ENCODE measurements at places on chromosomes 7 and 10.

DNA sequence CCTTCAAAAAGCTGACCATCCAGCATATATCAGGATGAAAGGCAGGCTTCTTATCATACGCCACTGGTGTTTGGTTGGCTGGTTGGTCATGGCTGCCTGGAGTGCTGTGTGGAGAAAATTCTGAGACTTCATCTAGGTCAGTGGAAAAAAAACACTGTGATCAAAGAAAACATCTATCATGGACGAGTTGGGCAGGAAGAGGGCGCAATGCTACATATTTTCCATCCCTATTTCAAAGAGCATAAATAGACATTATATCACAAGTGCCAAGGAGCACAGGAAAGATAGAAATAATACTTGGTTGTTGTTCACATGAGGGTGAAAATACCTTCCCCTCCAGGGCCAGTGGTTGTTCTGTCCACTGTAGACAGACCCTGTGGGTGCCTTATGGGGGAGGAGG, 128.4 kb upstream of the PLPP4 start:
- H3K36me3 ChIP-seq, result no peaks in the 10 kb centered on the region
- no peak overlapping the region for H3K4me3 ChIP-seq
- H3K4me1 ChIP-seq, result no peaks in the 10 kb centered on the region
- no peak overlapping the region for H3K27ac ChIP-seq

- peaks cover 18% of the 10 kb centered on the region for H3K27me3 ChIP-seq
- no peak overlapping the region for H3K27ac ChIP-seq
- DNase-seq, result peak; percentile 77
- peaks cover 2% of the 10 kb centered on the region for H3K4me1 ChIP-seq
- no peaks in the 10 kb centered on the region for H3K36me3 ChIP-seq
- no peak overlapping the region for H3K4me3 ChIP-seq
Observed at GRCh38 chr10:73886085-73886529, 11.8 kb upstream of the CAMK2G start.

- no peak for DNase-seq
- H3K4me1 ChIP-seq, result no peaks in the 10 kb centered on the region
- no peak overlapping the region for H3K27ac ChIP-seq
- no peaks in the 10 kb centered on the region for H3K36me3 ChIP-seq
- no peaks in the 10 kb centered on the region for H3K27me3 ChIP-seq
- H3K4me3 ChIP-seq, result no peak overlapping the region
Observed at GRCh38 chr10:120493411-120494312, 36.6 kb downstream of the PLPP4 start.

DNA sequence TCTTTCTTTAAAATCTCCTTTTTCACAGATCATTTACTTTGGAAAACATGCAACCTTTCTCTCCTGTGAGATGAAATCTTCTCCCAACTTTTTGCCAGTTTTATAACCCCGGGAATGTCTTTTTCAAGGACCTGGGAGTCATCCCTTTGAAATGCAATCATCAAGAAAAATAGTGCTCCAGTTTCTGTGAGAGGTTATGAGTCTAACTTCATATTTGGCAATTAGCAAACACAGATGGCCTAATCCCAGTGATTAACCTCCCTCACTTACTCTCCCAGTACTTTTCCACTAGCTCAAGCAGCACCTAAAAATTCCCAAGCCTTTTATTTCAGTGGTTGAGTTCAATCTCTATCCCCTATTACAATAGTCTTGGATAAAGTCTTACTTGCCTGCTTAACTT, 185.8 kb upstream of the TMEM106B start:
- no peaks in the 10 kb centered on the region for H3K4me1 ChIP-seq
- H3K27me3 ChIP-seq, result no peaks in the 10 kb centered on the region
- H3K27ac ChIP-seq, result no peak overlapping the region
- H3K36me3 ChIP-seq, result no peaks in the 10 kb centered on the region

DNA sequence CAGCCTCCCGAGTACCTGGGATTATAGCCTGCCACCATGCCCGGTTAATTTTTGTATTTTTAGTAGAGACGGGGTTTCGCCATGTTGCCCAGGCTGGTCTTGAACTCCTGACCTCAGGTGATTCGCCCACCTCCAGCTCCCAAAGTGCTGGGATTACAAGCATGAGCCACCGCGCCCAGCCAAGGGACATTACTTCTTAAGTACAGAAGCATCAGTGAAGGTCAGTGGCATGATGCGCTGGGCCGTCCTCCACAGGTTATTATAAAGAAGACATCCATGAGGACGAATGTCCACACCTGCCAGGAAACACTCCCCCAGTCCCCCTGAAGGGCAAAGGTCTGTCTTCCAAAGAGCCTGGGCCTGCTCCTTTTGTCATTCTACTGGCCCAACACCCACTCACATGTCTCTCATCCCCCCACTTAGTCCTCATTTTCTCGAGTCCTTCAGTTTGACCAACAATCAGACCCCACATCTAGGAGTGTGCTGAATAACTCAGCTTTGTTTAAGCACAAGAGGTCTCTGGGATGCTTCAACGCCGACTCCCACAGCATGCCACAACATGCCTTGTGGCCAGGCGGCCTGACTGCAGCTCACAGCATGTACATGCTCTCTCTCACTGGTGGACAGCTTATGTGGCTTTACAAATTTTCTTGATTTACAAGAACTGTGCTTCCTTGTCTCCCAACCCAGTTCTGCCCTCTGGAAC, 73.0 kb downstream of the CTBP2 start:
- H3K4me1 ChIP-seq, result no peaks in the 10 kb centered on the region
- H3K4me3 ChIP-seq, result no peak overlapping the region
- no peak overlapping the region for H3K27ac ChIP-seq
- DNase-seq, result no peak
- peaks cover 12% of the 10 kb centered on the region for H3K27me3 ChIP-seq

- H3K27me3 ChIP-seq, result no peaks in the 10 kb centered on the region
- H3K4me1 ChIP-seq, result peaks cover 54% of the 10 kb centered on the region
- DNase-seq, result no peak
- no peak overlapping the region for H3K27ac ChIP-seq
- H3K4me3 ChIP-seq, result no peak overlapping the region
Observed at GRCh38 chr7:17131983-17132655, 166.3 kb upstream of the AHR start.

GRCh38 chr10:79164075-79164474, 95.3 kb downstream of the ZMIZ1 start:
- H3K4me3 ChIP-seq, result no peak overlapping the region
- no peaks in the 10 kb centered on the region for H3K27me3 ChIP-seq
- H3K4me1 ChIP-seq, result no peaks in the 10 kb centered on the region
- no peak for DNase-seq
- no peaks in the 10 kb centered on the region for H3K36me3 ChIP-seq

- H3K27me3 ChIP-seq, result no peaks in the 10 kb centered on the region
- DNase-seq, result no peak
- H3K27ac ChIP-seq, result no peak overlapping the region
- H3K4me3 ChIP-seq, result no peak overlapping the region
Observed at GRCh38 chr7:68613897-68614296, 984.4 kb upstream of the AUTS2 start.

DNA sequence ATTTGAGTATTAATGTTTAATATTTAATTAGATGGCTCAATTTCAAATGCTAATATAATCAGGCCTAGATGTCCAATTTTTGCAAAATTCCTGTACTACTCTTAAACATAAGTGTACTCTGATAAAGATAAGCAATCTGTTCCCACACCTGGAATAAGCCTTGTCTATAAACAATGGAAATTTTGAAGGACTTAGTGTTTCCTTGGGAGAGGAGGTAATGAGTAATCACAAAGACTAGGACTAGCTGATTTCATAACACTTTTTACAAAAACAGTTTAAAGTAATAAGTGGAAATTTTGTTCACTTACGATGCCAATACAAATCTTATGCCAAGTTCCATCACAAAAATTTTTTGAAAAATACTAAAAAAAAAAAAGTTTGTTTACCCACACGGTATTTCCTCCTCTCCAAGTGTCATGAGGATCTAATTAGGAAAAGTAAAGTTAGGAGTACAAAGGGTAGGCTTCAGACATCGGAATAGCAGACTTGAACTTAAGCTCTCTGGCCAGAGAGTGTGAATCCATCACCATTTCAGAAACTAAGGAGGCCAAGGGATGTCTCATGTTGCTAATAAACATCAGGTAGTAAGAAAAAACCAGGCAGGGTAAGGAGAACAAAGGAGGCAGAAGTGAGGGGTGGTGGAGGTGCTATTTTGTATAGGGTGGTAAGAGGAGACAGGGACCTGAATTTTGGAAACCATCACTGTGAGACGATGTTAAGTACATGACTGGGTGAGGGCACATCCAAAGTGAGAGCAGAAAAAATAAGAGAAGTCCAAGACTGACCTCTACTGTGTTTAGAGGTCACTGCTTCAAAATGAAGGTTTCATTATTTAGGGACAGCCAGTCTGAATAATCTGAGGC, 61.3 kb downstream of the RAPGEF5 start:
- H3K4me3 ChIP-seq, result no peak overlapping the region
- H3K36me3 ChIP-seq, result no peaks in the 10 kb centered on the region
- H3K27me3 ChIP-seq, result peaks cover 26% of the 10 kb centered on the region
- H3K27ac ChIP-seq, result no peak overlapping the region
- peaks cover 19% of the 10 kb centered on the region for H3K4me1 ChIP-seq

GRCh38 chr7:47669178-47669891, 87.4 kb upstream of the TNS3 start:
- no peak for DNase-seq
- H3K27ac ChIP-seq, result no peak overlapping the region
- no peaks in the 10 kb centered on the region for H3K36me3 ChIP-seq
- H3K27me3 ChIP-seq, result no peaks in the 10 kb centered on the region
- H3K4me3 ChIP-seq, result no peak overlapping the region

DNA sequence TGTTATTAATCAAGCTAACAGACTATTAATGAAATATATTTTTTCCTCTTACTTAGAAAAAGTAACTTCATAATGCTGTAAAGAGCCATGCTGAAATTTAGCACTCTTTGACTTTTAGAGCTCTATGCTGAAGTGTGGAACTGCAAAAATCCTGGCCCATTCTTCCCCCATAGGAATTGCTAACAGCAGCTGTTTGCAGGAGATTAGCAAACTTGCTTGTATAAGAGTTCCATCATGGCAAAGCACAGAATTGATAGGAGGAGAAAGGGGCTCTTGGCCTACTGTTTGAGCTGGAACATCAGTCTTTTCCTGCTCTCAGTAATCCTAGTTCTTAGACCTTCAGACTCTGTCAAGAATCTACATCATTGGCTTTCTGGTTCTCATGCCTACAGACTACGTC, 18.3 kb upstream of the GNAT3 start:
- no peaks in the 10 kb centered on the region for H3K36me3 ChIP-seq
- H3K4me3 ChIP-seq, result no peak overlapping the region
- no peaks in the 10 kb centered on the region for H3K4me1 ChIP-seq
- H3K27ac ChIP-seq, result no peak overlapping the region
- H3K27me3 ChIP-seq, result peaks cover 4% of the 10 kb centered on the region

- H3K36me3 ChIP-seq, result peaks cover 2% of the 10 kb centered on the region
- no peak overlapping the region for H3K4me3 ChIP-seq
- H3K27me3 ChIP-seq, result no peaks in the 10 kb centered on the region
- H3K4me1 ChIP-seq, result peaks cover 27% of the 10 kb centered on the region
- no peak overlapping the region for H3K27ac ChIP-seq
Observed at GRCh38 chr10:119373294-119374102, 166.1 kb downstream of the GRK5 start.

GRCh38 chr7:55073976-55074528, 55.2 kb downstream of the EGFR start:
- peaks cover 9% of the 10 kb centered on the region for H3K4me1 ChIP-seq
- H3K4me3 ChIP-seq, result no peak overlapping the region

DNA sequence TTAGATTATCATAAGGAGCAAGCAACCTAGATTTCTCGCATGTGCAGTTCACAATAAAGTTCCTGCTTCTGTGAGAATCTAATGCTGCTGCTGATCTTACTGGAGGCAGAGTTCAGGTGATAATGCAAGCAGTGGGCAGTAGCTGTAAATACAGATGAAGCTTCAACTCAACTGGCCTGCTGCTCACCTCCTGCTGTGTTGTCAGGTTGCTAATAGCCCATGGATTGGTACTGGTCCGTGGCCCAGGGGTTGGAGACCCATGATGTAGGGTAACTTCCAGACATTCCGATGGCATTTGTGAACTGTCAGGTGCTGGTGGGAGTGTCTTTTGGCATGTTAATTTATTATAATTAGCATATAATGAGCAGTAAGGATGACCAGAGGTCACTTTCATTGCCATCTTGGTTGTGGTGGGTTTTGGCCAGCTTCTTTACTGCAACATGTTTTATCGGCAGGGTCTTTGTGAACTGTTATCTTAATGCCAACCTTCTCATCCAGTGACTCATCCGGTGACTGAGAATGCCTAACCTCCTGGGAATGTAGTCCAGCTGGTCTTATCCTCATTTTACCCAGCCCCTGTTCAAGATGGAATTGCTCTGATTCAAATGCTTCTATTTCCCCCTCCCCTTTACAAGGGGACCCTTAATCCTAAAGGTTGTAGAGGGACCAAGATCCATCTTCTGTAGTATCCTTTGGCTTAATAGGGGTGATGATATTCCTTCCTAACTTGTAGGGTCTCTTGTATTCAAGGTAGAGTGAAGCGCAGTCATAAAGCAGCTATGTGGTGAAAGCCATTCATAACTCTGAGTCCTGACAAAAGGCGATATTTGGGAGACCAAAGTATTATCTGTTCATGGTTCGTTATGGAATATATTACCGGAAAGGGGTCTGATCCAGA, 165.8 kb downstream of the CCSER2 start:
- peaks cover 4% of the 10 kb centered on the region for H3K4me1 ChIP-seq
- no peak overlapping the region for H3K4me3 ChIP-seq
- no peaks in the 10 kb centered on the region for H3K27me3 ChIP-seq
- H3K27ac ChIP-seq, result no peak overlapping the region
- DNase-seq, result no peak

DNA sequence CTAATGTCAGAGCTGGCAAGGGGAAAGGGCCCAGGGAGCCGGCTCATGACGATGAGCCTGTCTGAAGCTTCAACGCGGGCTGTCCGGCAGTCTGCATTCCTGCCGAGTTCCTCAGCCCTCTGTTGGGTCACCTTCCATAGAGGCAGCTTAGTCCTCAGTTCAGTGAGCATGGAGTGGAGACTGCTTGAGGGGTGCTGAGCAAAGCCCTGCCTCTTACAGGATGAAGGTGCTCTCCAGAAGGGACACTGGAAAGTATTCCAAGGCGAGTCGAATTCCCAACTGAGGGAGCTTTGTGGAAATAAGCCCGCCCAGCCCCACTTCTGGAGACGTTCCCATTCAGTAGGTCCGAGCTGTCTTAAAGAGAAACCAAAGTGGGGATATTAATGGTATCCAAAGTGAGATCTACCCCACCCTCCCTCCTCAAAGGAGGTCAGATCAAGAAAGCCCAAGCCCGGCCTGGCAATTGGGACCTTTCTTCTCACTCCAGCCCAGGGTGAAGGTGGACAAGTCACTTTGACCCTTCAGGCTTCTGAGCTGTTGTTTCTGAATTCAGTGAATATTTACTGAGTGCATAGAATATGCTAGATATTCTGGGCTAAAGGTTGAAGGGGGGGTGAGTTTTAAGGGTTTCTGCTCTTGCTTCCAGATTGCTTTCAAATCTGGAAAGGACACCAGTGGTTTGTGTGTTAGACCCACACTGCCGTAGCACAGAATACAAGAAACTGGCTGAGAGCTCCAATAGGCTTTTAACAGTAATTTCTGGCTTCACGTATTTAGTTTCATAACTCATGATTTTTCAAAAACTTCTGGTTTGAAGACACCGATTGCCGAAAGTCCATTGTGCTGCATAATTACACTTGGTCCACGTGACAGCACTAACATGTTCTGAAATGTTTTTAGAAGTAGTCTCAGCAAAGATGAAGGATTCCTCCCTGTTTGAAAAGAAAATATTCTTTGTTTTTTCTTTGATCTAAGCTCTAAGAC, 3.5 kb downstream of the EGFR start:
- no peak overlapping the region for H3K27ac ChIP-seq
- no peak overlapping the region for H3K4me3 ChIP-seq
- H3K4me1 ChIP-seq, result no peaks in the 10 kb centered on the region
- H3K27me3 ChIP-seq, result peaks cover 58% of the 10 kb centered on the region
- H3K36me3 ChIP-seq, result no peaks in the 10 kb centered on the region
